Stimulated activated CD4-positive, alpha-beta T cell treated with anti-CD3 and anti-CD28 coated beads, Interleukin-1b, Interleukin-23, amount 100 ng/mL, for 1 hour (primary cell): ENCODE measurements at places on chromosomes 1 and 21.

- DNase-seq = no peak
These were observed 7.4 kb downstream of the LHX9 start for GRCh38 chr1:197924516-197925123.

GRCh38 chr1:113197719-113198330, 124.8 kb downstream of the LRIG2 start:
- DNase-seq = no peak

GRCh38 chr1:35576061-35576765, 3.1 kb downstream of the TFAP2E start:
- DNase-seq = no peak

- DNase-seq = no peak
These were observed 113.7 kb downstream of the FCRL5 start for GRCh38 chr1:157438613-157439012.
